ENCODE measurements at places on chromosomes 16 and 17.

DNA sequence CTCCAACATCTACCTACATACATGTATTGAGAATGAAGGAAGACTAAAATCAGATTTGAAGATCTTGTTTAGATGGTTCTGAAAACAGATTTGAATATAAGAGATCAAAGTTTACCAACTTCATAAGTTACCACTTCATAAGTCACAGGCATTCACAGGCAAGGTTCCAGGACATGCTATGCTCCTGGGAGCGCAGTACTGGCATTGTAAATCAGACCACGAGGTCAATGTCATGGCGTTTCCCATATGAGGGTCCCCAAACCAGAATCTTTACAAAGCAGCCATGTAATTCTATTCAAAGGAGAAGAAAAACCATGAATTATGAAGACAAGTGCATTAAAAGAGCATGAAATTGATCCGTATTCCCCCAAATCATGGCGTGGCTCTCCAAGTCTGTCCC, 3.0 kb downstream of the CDH11 start:
- DNase-seq = no peak

- no peak for DNase-seq
These were observed 4.0 kb downstream of the ALDH3A2 start for GRCh38 chr17:19652595-19652994.

- no peak for DNase-seq
These were observed 2.3 kb downstream of the SLFN5 start for GRCh38 chr17:35245196-35245486.

- no peak for DNase-seq
These were observed 65.9 kb upstream of the IRX6 start for GRCh38 chr16:55257966-55258613.

GRCh38 chr17:66975614-66976378, 11.3 kb downstream of the CACNG4 start:
- DNase-seq = no peak

DNA sequence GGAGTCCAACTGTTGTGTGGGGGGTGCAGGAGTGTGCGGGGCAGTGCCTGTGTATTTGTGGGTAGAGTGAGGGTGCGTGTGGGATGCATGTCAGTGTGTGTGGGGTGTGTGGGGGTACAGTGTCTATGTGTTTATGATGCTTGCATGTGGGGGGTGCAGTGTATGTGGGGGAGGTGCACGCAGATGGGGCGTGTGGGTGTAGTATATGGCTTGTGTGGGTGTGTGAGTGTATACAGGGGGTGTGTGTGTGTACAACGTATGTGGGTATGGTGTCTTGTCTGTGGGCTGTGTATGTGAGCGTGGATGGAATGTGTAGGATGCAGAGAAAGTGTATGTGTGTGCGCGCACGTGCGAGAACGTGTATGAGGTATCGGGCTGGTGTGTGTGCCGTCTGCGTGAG, 160.4 kb downstream of the ZFHX3 start:
- DNase-seq = no peak

DNA sequence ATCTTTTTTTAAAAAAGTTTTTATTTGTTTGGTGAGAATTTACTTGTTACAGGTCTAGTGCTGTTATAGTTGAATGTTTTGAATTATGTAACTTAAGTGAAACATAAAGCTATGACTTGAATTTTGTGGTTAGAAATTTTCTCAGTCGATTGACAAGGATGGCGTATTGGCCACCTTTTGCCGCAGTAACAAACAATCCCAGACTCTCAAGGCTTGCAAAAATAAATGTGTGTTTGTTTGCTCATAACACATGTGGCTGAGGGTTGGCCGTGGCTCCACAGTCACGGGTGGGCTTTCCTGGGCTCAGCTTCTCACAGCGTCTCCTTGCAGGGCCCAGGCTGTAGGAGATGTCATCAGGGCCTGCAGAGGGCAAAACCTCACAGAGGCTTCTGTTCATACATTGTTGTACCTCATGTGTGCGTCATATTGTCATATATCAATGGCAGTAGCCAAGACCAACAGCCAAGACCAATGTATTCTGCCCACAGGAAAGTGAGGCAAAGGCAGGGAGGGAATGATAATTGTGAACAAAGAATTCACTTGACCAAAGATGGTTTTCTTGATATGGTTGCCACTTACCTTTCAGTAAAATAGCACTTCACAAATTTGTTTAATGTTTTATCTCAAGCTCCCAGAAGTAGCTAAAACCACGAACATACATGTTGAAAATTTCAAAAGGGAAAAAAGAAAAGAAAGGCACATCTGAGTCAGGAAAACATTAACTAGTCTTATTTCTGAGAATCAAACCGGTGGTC, 93.5 kb downstream of the WWOX start:
- DNase-seq = no peak

- DNase-seq = no peak
These were observed 11.7 kb downstream of the RHBDL3 start for GRCh38 chr17:32277284-32277683.

DNA sequence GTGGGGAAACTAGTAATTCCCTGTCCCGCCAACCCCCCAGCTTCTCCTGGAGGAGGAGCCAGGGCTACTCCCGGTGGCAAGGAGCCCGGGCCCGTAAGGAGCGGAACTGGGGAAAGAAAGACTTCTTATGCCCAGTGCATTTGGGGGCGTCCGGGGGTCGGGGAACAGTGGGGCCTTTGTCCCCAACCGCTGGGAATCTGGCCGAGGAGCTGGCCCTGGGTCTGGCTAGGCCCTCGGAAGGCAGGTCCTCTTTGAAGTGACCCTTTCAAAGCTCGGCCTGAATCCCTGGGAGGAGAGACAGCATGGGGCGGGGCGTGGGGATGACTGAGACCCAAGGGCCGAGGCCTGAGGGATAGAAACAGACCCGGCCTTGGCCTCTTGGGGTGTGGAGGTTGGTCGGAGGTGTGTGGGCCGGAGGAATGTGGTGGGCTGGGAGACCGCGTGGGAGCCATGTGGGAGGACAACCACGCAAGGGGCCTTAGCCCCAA, 6.0 kb downstream of the ARHGAP23 start:
- no peak for DNase-seq

GRCh38 chr17:76948301-76948700, 80.1 kb downstream of the MGAT5B start:
- no peak for DNase-seq

GRCh38 chr16:75262800-75263127, 11.3 kb upstream of the BCAR1 start:
- no peak for DNase-seq

DNA sequence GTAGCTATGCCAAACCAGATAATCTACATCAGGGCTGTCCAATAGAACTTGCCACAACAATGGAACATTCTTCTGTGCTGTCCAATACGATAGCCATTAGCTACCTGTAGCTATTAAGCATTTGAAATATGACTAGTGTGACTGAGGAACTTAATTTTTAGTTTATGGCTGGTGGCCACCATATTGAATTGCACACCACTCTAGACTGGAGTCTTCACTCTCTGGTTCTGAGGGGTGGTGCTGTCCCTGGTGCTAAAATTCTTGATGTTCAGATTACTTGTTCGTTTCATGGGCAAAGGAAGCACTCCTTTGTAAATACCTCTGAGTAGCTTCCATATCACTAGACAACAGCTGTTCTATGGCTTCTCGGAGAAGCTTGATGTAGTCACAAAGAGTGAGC, 296.6 kb downstream of the NPIPA8 start:
- no peak for DNase-seq

DNA sequence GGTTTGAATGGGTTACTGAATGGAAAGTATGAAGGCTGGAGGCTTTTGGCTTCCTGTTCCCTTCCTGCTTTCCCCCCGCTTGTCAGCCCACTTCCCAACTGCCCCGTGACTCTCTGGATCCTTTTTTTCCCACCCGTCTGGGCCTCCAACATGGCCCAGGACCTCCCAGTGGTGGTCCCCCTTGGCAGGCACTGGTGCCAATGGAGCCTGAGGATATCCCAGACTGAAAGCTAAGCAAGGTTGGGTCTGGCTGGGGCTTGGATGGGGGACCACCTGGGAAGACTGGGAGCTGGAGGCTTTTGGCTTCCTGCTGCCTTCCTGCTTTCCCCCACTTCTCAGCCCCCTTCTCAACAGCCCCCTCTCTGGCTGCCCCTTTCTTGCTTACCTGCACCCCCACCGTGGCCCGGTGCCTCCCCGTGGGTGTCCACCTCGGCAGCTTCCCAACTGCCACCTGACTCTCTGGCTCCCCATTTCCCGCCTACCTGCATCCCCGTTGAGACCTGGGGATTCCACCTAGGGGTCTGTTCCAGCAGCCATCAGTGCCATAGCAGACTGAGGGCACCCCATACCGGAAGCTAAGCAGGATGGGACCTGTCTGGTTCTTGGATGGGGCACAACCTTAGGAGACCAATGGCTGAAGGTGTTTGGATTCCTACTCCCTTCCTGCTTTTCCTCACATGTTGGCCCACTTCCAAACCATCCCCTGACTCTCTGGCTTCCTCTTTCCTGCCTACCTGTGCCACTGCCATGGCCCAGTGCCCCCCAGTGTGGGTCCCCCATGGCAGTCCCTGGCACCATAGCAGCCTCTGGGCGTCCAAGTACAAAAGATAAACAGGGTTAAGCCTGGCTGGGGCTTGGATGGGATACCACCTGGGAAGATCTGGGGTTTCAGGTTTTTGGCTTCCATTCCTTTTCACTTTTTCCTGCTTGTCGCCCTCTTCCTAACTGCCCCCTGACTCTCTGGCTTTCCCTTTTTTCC, 2295.3 kb downstream of the TP53TG3F start:
- DNase-seq = no peak

- no peak for DNase-seq
These were observed 63.7 kb downstream of the ERCC4 start for GRCh38 chr16:13983625-13984024.

GRCh38 chr17:44599298-44600175, 42.3 kb downstream of the FZD2 start:
- DNase-seq = no peak

DNA sequence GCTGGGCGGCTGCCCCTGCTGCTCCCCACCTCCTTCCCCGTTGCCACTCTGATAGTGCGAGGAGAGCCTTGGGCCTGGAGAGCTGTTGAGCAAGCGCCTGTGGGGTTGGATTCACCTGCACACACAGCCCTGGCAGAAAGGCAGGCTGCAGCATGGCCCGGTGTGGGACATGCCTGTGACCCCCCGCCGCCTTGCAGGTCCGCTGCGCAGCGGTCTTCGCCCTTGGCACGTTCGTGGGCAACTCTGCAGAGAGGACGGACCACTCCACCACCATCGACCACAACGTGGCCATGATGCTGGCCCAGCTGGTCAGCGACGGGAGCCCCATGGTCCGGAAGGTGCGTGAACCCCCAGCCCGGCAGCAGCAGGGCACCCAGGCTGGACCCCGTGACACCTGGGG, 106.8 kb upstream of the CHMP6 start:
- DNase-seq = no peak

DNA sequence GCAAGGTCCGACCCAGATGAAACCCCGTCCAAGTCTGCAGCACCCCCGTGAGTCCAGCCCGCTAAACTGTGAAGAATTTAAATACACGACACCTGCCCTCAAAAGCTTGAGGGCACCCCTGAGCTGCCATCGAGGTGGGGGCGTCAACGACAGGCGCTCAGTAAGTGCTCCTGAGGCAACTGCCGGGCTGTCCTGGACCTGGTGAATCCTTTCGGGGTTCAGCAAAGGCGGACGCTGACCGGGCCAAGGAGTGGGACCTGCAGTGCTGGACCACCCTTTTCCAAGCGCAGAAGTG, 512 bp upstream of the ENDOV start:
- DNase-seq = no peak

- no peak for DNase-seq
These were observed 14.7 kb downstream of the CYBC1 start for GRCh38 chr17:82435601-82436583.

GRCh38 chr17:34998205-34998604, 17.9 kb downstream of the LIG3 start:
- peak; percentile 64 for DNase-seq

DNA sequence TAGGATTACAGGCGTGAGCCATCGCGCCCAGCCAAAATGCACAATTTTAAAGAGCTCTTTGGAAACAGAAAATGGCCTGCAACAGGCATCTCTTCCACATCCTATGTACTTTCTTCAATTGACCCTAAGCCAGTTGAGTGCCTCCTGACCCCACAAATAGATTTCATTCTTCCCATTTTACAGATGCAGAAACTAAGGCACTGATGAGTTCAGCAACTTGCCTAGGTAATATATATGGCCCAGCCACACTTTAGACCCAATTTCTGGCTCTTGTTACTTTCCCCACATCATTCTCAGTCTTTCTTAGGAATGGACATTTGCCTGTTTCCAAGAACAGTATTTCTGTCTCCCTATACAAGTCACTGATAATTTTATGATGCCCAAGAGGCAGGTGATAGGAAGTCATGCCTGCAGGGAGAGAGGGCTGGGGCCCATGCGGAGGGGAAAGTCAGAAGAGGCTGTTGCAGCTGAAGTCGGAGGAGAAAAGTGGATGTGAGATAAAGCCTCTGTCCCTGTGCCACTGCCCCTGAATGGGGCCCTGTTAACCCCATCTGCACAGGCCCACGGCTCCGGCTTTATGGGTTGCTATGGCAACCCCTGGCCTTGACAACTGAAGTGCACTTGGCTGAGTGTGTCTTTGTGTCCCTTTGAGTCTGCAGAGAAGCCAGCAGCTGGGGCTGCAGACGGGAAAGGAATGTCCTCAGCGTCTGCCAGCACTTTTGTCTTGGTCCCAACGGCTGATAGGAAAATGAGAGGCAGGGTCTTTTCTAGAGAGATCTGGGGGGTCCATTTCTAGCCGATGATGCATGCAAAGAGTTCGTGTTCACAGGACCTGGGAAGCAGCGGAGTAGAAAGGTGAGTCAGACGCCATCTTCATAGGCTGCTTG, 45.9 kb downstream of the ABAT start:
- DNase-seq = no peak

DNA sequence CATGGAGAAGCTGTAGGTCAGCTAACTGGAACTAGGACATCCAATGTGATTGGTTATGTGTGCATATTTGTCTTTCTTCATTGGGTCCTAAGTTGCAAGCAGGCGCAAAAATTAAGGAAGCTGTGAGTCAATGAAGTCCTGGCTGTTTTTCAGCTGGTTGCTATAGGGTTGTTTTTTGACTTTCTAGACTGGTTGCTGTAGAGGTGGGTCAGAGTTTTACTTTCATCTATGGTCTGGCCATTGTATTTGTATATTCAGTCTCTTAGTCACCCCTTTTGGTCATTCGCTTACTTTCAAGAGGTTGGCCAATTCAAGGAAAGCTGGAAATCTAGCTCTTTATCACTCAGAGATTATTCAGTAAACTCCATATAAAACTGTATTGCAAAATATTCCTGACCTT, 62.0 kb upstream of the AMZ2 start:
- no peak for DNase-seq

DNA sequence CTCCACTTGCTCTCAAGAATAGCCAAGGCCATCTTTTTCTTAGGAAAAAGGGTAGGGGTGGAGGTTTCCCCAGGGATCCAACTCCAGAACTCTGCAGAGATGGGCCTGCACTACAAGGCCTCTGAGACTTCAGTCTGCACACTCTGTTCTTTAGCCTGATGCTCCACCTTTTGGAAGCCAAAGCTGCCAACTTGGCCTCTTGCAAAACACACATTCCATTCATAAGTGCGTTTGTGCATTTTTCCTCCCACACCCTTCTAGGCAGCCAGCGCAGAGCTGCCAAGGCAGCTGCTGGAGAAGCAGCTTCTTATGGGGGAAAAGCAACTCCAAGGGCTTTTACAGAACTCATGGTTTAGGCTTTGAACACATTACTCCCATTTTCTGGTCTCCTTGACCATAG, 45.3 kb downstream of the REXO5 start:
- DNase-seq = no peak
